ENCODE measurements at places on chromosomes 7 and 10.

GRCh38 chr7:111202321-111202720 lies 111.4 kb downstream of the LRRN3 start:
- DNase-seq = no peak

DNA sequence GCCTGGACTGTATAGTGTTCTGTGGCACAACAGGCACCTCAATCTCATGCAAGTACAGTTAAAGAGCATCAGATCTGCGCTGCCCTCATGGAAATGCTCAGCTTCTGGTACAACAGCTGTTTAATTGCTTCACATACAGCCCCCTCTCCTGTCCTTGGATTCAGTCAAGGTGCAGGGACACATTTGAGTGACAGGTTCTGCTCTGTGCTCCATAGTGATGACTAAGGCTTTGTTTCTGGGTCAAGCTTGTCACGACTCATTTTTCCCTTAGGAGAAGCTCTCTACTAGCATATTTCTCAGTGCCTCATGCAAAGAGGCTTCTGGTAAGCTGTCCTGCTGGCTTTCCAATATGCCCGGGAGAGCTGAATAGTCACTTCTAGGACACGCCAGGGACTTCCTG lies 26.8 kb upstream of the MYO3A start:
- peak; percentile 17 for DNase-seq

DNA sequence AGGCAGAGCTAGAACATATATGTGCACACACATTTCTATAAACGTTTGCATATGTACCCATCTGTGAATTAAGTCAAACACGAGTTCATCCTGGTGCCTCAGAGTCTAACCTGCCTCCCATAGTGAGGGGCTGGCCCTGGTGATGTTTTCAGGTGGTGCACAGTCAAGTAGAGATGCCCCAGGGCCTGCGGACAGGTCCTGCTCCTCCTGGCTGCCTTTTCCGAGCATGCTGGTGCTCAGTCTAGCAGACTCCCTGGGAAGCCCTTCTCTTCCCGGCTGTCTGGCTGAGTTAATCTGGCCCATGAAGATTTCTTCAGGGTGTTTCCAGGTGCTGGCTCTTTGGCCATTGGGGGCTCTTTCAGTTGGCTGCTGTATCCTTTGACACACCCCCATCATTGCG lies 14.3 kb downstream of the ADCY1 start:
- DNase-seq = no peak

DNA sequence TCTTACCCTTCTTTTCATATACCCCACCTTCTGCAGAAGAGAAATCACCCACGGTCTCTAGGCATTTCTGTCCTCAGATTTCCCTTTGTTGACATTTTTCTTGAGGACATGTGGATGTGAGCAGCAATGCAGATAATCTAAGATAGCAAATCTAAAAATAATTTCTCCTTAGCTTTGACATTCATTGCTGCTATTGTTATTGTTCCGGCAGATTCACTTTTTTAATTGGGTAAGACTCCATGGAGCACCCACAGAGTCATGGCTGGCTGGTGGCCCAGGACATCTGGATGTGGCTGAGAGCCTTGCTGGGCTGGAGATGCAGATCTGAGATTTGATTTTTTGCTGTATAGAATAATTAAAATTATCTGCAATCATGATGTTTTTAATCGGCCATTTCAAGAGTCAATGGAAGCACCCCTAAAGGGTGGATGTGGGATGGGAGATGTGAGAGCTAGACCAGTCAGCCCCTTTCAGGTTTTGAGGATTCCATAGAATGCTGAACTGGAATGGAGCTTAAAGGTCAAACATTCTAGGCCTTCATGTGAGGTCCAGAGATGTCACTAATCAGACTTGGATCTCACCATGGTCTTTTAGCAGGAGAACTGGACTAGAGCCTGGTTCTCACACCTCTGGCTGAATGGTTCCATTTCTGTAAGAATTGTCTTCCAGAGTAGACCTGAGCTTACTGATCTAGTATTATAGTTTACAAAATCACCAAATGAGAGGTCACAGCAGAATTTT lies 37.5 kb downstream of the TAS2R41 start:
- DNase-seq = no peak

DNA sequence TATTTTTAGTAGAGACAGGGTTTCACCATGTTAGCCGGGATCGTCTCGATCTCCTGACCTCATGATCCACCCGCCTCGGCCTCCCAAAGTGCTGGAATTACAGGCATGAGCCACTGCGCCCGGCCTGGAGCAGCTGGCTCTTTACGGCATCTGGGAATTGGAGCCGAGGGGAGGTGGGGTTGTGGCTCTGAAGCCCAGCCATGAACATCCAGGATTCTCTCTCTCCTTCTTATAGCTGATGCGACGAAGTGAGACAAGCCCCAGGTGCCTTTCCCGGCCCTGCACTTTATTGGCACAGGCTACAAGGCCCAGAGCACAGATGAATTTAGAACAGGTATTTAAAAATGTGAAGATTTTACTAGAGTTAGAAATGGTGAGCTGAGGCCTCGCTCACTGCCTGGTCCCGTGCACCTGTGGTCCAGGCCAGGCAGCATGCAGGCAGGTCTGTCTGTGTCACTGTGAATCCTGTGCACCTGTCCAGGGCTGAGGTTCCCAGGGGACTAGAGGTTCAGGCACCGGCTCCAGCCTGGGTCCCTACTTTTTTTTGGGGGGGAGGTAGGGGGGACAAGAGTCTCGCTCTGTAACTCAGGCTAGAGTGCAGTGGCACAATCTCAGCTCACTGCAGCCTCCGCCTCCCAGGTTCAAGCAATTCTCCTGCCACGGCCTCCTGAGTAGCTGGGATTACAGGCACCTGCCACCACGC lies 379.7 kb upstream of the FOXK1 start:
- no peak for DNase-seq
